C1 segment of cervical spinal cord (tissue), 14 donors: ENCODE measurements at places on chromosomes 11 and 22.
A peak's percentile ranks its signal among the peaks of the same experiment; 100 is the strongest.

- DNase-seq = no peak
Measured at GRCh38 chr11:37786214-37786755, 1188.2 kb upstream of the RAG2 start.

- DNase-seq = peak; percentile 48
Measured at GRCh38 chr11:45847911-45848316, 639 bp downstream of the CRY2 start.

DNA sequence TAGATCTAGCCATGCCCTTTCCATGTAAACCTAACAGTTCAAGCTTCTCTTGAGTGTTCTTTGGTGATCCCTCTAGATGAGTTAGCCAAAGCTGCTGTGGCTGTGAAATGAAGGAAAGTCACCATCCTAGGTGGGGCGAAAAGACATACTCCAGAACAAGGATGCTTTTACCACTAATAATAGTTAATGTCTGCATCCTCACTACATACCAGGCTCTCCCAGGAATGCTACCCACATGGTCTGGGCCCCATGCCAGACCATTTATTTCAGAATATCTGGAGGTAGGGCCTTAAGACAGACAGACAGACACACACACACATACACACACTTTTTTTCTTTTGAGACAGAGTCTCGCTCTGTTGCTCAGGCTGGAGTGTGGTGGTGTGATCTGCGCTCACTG lies 14.7 kb downstream of the ABTB2 start:
- no peak for DNase-seq

- no peak for DNase-seq
Measured at GRCh38 chr11:6437993-6438392, 2.8 kb downstream of the HPX start.

- peak; percentile 82 for DNase-seq
Measured at GRCh38 chr11:126355324-126355925, at the start of gene ST3GAL4. TSS of gene ST3GAL4 (plus strand) at chr11:126355686. CDS start at chr11:126406156, 50,470 bp downstream.

DNA sequence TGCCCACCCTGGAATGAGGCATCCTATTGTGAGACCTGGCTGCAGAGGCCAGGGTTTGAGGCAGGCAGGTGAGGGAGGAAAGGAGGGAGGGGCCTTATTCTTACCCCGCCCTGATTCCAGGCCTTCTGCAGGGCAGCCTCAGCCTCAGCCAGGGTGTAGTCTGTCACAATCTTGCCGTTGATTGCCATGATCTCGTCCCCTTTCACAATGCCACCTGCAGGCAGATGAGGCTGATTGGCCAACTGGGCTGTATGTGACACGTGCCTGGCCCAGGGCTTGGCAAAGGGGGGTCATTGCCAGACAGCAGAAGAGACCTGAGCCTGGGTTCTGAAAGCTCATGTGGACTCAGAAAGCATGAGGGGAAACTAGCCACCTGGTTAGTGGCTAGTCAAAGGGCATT lies 21.4 kb upstream of the ABCC8 start:
- no peak for DNase-seq
